ENCODE measurements at places on chromosomes 13 and 19.

GRCh38 chr13:27966641-27967202 lies 2.4 kb downstream of the CDX2 start:
- no peak for DNase-seq

DNA sequence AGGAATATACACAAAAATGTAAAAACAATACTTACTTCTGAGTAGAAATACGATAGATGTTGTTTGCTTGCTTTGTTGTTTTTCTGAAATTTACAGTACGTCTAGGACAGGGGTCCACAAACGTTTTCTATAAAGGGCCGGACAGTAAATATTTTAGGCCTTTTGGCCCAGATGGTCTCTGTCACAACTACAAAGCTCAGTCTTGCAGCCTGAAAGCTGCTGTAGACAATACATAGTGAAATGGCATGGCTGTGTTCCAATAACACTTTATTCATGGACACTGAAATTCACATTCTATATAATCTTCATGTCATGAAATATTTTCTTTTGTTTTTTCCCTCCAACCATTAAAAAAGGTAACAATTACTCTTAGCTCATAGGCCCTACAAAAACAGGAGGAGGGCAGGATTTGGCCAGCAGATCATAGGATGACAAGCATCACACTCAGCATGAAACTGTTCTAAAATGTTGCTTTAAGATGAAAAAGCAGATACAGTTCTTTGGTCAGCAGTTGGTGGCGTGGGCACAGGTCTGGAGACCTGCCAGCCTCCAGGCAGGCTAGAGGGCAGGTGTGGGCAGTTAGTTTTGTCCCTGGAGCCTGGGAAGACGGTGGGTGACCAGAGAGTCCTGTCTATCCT lies at the start of gene EDDM13:
Gene EDDM13, plus strand, starts transcription at position 588 of the 638 bp plus-strand sequence. CDS start 87 bp downstream, outside the sequence.
- no peak for DNase-seq

- no peak for DNase-seq
Measured at GRCh38 chr13:35252536-35253205, 223.8 kb downstream of the MAB21L1 start.

DNA sequence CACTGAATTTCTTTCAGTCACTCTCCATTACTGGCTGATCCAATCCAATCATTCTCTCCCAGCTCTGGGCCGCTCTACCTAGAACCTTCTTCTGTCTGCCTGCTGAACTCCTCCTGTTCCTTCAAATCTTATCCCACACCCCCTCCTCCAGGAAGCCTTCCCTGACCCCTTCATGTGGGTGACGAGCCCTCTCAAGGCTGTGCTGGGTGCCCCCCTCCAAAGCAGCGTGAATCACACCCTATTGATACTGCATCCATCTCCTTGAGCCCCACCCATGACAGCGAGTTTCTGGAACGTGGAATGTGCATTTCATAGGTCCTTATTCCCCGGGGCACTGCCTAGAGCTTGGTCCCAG lies 3.2 kb downstream of the PIH1D1 start:
- no peak for DNase-seq

DNA sequence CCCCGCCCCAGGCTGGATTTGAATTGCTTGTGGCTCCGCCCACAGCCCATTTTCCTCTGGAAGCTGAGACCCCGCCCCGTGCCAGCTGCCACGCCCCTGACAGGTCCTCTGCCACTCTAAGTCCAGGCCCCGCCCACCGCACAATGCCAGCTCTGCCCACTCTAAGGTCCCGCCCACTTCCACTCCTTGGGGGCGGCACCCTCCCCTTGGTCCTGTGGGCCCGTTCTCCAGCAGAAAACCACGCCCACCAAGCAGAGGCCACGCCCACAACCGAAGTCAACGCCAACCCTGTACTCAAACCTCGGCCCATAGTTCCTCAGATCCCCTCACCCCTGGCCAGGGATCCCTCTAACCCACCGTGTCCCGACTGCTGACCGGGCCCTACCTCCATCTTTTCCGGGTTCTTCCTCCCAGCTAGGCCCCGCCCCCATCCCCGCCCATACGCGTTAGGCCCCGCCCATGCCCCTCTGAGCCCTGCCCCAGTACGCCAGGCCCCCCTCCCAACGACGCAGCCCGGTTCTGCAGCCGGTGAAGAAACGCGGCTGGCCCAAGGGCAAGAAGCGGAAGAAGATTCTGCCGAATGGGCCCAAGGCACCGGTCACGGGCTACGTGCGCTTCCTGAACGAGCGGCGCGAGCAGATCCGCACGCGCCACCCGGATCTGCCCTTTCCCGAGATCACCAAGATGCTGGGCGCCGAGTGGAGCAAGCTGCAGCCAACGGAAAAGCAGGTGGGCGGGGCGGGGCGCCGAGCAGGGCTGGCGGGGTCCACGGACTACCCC lies 1.3 kb downstream of the HMG20B start:
- peak; percentile 83 for DNase-seq

DNA sequence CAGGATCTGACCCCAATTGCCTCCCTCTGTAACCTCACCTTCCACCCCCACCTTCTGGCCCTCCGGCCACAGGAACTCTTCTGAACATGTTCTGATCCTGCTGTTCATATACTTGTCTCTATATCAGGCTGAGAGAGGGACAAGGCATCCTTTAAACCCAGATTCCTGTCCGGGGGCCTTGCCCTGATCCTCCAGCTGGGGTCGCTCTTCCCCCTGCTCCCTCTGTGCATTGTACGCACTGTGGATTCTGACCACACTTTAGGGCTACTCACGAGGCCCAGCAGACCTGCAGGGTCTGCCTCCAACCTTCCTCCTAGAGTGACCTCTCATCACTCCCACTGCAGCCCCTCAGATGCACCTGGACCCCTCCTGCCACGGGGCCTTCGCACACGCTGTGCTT lies 269.3 kb downstream of the UQCRFS1 start:
- DNase-seq, result no peak

DNA sequence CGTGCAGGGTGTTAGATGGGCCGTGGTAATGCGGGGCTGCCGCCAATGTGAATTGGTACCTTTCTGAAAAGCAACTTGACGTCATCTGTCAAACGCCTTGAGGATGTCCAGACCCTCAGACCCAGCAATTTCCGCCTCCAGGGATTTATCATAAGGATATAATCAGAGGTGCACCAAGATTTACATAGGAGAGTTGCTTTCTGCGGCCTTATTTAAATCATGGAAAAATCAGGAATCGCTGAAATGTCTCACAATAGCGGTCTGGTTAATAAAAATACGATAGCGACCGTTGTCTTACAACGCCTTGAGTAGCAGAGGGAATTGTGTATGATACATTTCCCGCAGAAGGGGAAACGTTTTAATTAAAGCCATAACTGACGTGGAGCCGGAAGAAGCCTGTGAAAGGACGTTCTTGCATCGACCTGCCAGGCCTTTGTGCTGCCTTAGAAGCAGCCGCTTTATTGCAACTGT lies 32.3 kb upstream of the NDUFS7 start:
- no peak for DNase-seq

DNA sequence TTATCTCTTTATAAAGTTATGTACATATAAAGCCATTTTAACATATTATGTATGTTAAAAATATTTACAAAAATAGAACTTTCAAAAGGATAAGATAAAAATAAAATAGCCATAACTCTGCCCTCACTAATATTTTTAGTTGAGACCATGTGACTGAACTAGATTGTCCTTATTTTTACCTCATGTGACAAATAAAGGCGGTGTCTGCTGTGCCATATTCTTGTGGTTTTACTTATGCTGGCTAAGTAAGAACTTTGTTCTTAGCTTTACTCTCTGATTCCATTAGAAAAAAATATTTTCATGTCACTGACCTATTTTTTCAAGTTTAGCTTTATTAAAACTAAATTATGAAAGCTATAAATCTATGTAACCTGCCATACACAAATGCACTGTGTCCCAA lies 135.6 kb upstream of the TSC22D1 start:
- no peak for DNase-seq

DNA sequence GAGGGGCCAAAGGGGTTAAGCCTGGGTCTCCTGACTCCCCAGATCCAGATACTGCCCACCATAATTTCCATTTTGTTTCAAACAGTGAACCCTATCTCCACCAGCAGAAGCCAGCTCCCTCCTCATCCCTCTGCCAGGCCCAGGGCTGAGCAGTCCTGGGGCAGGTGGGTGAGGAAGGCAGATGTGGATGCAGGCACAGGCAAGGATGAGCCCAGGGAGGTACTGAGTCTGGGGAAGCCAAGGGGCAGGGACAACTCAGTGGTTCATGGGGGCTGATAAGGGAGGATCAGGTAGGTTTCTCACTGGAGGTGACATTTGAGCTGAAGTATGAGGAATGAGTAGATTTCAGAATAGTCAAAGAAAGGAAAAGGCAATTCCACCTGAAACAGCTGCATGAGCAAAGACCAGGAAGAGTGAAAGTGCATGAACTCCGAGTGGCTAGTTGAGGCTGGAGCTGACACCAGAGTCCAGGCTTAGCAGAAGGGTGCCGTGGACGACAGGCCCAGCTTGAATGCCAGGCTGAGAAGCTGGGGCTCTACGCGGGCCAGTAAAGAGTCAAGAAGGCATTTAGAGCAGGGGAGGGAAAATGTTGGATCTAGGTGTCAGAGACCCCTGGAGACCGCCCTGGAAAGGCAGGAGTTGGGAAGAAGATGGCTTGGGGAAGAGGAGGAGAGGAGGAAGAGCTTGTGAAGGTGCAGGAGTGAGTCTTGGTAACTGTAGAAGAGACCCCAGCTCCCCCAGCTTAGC lies 10.3 kb downstream of the CIC start:
- DNase-seq, result no peak

GRCh38 chr19:8373867-8374813 lies 10.2 kb downstream of the ANGPTL4 start:
- no peak for DNase-seq

DNA sequence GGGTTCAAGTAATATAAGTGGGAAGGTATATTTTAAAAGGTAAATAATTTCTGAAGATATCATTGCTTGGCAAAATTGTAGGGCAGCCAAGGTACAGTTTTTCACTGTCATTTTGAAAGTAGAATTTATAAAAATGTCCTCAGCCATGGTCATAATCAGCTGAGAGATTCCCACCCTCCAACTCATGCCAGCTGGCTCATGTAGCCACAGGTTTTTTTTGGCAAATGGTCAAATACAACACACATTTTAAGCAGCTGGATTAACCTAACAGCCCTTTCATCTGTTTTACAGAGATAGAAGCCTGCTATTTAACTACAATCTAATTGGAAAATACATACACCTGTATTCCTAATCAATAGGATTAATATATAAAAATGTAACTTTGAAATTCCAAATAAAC lies 619.2 kb upstream of the SGCG start:
- no peak for DNase-seq

GRCh38 chr13:51828730-51829567 lies 16.0 kb downstream of the TMEM272 start:
- no peak for DNase-seq

DNA sequence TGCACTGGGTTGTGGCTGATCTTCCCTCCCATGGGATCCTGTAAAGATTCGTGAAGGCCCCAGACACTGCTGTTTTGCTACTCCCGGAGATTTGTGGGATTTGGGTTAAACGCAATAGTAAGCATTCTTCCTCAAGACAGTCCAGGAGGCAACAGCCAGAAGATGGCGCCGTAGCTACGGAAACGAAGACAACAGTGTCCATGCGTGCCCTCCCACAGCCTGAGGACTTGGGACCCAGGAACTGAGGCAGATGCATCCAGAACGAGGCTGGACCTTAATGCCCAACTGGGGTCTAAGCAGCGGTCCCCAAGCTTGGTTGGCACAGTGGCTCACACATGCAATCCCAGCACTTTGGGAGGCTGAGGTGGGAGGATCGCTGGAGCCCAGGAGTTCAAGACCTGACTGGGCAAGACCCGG lies 57.6 kb upstream of the ZNF507 start:
- DNase-seq, result no peak

GRCh38 chr19:39052243-39052746 lies 19.9 kb upstream of the FBXO27 start:
- DNase-seq, result peak; percentile 68

DNA sequence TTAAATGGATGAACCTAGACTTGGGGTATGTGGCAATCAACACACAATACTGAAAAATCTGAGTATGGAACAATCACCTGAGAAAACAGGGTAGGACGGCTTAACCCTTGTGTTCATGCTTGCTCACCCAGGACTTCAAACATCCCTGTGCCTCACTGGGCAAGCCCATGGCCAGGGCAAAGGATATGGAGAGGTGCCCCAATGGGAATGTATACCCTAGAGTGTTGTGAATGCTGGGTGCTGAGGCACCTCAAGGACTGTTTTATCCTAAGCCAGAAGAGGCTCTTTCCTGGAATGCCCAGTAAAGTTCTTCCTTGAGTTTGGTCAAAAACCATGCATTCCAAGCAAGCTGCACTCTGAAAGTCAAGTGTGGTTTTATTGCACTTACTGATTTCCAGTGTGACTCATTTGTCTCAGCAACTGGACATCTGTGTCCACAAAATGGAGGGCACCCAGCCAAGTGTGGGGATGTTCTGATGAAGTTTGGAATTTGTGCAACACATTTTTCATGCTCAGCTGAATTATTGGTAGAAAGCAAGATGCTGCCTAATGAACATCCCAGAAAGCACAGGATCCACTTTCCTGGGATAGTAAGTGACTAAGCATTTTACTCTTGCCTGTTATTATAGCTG lies 531.3 kb downstream of the RFC3 start:
- DNase-seq, result no peak

GRCh38 chr13:44417876-44418275 lies 44.3 kb downstream of the SERP2 start:
- DNase-seq, result no peak

DNA sequence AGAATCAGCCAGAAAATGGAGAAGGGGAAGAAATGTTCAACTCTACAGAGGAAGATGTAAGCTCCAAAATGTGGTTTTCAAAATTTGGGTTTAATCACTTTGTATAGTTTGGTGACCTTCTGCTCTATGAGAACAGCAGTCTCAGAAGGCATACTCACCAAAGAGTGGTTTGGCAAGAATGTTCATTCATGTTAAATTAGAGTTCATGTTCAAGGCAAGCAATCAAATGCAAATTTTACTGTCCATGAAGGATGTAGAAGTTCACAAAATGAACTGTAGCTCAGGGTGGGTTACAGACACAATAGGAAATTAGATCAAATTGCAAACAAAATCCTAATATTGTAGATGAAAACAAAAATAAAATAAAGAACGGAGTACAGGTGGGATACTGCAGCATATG lies 606.7 kb upstream of the PCDH20 start:
- DNase-seq, result no peak

DNA sequence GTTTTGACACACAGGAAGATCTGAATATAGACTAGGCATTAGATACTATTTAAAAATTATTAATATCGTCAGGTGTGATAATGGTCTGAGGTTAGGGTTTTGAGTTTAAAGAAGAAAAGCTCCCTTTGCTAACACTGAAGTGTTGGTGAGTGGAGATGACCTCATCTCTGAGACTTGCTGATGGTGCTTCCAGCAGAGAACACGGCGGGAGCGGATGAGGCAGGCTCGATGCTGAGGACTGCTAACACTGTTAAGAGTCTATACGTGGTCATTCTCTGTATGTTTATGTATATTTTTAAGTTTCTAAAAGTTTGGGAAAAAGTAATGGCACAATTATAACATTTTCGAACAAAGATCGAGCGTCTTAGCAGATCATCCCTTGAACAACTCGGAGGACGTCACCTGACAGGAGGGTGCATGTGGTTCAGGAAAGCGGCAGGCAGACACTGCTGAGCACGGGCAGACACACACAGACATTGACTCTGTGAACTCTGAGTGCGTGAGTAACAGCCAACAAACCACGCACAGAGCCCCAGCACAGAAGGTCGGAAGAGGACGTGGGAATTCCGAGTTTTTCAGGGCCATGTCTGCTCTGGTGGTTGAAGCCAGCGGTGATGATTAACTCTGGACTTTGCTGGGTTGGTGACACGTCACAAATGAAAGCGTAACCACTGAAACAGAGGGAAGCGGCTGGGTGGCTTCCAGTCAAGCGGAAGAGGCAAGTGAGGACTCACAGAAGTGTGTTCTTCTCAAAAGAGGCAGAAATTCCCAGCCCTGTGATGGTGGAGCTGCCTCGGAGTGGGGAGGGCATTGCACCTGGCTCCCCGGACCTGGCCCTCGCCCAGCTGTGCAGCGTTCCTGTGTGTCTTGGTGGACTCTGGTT lies 91.9 kb upstream of the TEX29 start:
- DNase-seq, result no peak
